Activated CD4-positive, alpha-beta T cell treated with anti-CD3 and anti-CD28 coated beads for 48 hours (primary cell): ENCODE measurements at places on chromosomes 4 and X.

- no peak for DNase-seq
Observed at GRCh38 chr4:6487466-6487865, 15.1 kb upstream of the PPP2R2C start.

- DNase-seq = no peak
Observed at GRCh38 chrX:68498044-68498507, 775 bp upstream of the YIPF6 start.

GRCh38 chr4:28427306-28428085 lies 1566.9 kb downstream of the STIM2 start:
- no peak for DNase-seq

DNA sequence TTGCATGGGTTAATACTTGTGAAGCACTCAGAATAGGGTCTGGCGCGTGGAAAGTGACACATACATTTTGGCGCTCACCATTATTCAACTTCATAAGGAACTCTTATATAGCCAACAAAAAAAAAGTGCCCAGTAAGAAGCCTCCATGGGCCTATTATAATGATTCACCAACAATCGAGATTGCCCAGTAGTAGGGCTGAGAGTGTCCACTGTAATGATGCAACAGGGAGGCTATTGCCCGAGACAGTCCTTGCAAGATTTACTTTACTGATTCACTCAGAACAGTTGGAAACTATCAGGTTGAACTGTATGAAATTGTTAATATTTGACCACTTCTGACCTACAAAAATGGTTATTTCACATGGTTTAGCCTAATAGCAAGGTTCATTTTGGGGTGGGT lies 86.0 kb downstream of the PJA1 start:
- no peak for DNase-seq

DNA sequence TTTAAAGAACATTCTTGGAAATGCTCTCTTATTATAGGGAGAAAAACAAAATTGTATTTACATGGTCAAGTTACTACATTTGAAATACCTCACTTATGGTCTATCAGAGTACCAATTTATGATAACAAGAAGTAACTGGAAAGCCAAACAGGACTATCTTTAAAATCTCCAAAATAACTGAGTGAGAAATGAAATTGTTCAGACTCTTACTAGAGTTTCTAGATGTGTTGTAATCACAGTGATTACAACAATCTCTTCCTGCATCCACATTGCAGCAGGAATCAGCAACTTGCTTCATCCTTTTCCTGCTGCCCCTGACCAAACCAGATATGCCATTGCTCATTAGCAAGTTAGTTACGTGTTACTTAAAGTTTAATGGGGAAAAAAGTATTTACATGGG lies 245.2 kb upstream of the SMIM31 start:
- no peak for DNase-seq

GRCh38 chrX:154545673-154546274 lies 872 bp downstream of the G6PD start:
- no peak for DNase-seq

DNA sequence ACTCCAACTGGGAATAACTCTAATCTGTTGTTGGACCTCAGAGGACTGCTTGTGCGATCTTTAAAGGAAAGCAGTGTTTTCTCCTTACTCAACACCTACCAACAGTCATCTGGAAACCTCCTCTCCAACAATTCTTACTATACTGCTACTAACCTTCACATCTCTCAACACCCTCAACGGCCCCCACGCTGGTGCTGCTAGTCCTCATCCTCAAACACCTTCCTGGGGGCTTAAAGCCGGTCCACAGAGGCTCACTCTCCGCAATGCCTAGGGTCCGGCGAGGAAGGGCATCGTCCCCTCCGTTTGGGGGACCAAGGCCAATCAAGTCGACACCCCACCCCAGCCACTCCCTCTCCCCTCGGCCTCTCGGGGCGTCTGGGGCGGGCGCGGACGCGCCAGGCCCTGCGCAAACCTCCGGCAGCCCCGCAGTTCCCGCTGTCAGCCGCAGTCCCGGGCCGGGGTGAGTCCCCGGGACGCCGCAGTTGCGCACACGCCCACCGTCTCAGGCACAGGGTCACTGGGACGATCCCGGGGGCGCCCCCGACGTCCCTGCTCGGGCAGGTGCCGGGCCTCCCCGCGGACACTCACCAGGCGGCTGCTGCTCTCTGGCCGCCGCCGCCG lies 418 bp downstream of the TAB3 start:
- peak; percentile 41 for DNase-seq

DNA sequence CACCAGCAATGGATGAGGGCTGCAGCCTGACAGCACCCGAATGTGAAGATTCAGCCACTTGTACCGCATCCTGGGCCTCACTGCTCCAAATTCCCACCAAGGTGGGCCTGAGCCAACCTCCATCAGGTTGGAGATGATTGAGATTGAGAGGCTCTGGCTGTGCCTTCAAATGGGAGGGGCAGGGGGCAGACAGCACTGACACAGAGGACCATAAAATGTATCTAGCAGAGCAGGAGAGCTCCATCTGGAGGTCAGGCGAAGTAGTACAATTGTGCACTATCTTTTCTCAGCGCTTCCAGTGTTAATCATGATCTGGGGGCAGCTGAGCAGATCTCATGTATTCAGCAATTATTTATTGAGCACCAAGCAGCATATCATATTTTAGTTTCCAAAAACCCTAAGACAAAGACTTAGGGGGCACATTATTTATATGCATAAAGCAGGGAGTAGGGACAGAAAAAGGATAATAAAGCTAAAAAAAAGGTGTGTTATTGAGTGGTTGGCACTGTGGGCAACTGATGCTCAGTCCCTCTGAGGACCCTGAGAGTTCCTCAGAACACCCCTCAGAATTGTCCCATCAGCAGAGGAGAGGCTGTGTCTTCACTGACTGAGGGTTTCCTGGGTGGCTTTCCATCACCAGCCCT lies 31.6 kb upstream of the C1QTNF7 start:
- DNase-seq = peak; percentile 71

- DNase-seq = no peak
Observed at GRCh38 chr4:35315419-35315818, 928.9 kb downstream of the ARAP2 start.

GRCh38 chrX:124342174-124342867 lies 4.0 kb upstream of the SH2D1A start:
- DNase-seq = no peak

- DNase-seq = no peak
Observed at GRCh38 chr4:19241895-19242294, 1009.8 kb upstream of the SLIT2 start.

GRCh38 chrX:119186763-119187162 lies 49.3 kb upstream of the PGRMC1 start:
- DNase-seq = no peak

DNA sequence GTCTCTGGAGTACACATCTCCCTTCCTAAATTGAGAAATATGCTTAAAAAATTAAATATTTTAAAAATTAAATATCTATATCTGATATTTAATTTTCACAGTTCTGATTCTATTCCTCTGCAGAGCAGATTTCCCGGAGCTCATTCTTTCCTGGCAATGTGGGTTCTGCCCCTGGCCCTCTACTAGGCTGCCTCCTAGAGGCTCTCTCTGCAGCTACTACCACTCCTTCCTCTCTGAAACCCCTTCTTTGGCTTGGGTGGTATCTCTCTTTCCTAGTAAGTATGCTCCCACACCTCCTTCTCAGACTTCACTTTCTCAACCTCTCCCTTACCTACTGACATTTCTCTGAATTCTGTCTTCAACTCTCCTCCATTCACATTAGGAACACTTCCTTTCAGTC lies 45.3 kb downstream of the RPGR start:
- no peak for DNase-seq

- no peak for DNase-seq
Observed at GRCh38 chrX:109635146-109635545, 10.2 kb upstream of the KCNE5 start.

- DNase-seq = no peak
Observed at GRCh38 chr4:108427946-108428485, 192.4 kb upstream of the RPL34 start.

GRCh38 chrX:41705680-41706374 lies 17.1 kb downstream of the GPR34 start:
- no peak for DNase-seq

DNA sequence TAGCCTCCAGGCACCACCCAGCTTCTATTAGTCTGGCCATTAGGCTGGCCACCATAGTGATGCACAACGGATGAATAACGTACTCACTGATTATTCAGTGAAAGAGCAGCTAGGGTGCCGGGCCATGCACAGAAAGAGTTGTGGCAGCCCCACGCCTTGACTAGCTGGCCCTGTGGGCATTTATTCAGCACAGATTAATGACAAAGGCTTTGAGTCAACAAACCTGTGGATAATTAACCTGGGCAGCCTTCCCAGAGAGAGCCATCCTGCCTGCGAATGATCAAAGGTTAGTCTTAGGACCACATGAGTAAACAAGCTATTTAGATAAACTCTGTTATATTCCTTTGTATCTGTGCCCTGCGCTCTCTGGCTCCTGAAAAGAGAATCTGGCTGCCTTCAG lies 37.2 kb downstream of the MAP9 start:
- DNase-seq = no peak

- no peak for DNase-seq
Observed at GRCh38 chr4:155785828-155786227, 27.0 kb downstream of the GUCY1B1 start.

DNA sequence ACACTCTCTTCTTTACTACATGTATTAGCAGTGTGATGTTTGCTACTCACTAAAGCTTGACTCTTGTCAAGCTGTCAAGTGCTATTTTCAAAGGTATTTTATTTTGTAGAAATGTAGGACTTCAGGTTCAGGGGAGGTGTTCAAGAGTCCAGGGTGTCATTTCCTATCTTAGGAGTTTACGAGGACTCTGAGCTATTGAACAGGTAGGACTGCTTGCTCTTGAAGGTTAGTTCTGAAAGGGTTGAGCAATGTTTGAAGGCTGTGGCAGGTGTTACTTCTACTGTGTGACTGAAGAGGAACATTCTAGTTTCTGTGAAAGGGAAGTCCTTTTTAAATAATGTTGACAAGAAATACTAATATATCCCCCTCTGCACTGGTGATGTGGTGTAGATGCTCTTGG lies 1151.2 kb downstream of the PDHA2 start:
- no peak for DNase-seq

DNA sequence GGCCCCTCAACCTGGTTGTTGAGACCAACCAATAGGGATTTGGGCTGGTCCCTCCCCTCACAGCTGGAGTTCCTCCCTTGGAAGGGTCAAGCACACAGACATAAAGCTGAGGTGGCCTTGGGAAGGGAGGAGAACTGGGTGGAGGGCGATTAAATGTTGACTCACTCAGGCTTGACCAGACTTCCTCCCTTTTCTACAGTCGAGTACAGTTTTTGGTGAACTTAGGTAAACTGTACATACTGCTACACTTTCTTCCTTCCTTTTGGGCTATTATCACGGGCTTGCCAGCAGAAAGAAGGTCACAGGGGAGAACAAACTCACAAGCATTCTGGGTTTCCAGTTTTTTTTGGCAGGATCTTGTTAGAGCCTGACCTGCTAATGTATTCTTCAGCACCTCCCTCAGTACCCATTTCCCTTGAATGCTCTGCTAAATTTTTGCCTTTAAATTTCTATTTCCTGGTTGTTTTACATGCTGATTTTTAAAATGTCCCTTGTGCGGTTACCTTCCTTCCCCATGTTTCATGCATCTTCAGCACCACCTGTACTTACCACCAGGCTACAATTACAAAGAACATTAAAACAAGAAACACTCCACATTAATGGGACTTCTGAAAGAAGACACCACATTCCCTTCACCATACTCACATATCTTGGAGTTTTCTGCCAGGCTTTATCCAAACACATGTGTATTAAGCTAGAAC lies 135.2 kb upstream of the RASGEF1B start:
- no peak for DNase-seq

DNA sequence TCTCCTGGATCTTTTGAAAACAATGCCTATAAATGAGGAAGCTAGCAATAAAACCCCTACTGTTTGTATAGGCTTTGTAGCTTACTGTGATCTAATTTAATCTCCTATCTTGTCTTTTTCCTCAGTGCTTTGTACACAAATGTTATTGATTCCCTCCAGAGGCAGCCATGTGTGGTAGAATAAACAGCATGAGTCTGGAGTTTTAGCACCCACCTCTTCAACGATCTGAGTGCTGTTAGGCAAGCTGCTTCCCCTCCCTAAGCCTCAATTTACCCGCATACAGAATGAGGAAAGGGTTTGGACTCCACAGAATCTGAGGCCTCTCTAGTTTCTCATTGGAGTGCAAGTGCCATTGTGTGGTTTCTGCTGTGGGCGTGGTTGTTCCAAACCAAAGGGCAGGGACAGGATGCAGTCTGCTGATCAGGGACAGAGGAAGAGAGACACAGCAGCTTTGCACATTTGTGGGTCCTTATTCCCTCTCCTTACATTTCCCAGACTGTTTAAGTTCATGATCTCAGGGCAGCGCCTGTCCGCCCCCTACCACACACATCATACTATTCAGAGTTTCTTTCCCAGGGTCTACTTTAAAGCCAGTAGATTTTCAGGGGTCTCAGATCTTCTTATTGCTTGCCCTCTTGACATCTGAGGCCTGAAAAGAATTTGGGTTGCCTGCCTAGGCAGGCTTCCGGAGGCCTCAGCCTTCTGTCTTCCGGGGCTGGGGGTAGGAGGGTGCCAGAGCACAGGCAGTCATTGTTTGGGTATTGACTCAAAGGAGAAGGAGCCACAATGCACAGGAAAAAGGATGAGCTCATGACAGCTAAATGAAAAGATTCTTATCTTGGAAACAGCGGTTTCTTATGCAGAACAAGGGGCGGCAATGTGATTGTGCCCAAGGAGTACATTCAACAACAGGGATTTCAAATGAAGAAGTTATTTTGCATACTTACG lies 114.9 kb upstream of the TEX13D start:
- peak; percentile 71 for DNase-seq

DNA sequence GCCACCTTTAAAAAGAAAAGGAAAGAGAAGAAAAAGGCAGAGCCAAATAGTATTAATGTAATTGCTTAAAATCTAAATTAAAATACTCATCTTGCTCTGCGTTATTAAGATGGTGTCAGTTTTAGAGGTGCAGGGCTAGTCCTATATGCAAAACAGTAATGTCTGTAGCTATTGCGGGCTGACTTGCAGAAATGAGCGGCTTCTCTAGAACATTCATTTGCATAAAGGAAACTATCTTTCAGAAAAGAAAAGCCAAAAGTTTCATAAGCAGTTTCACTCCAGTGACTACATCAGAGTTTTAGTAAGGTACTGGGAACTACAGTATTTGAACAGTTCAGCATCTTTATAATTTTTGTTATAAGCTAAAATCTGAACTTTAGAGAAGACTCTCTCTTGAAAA lies 6.0 kb downstream of the SMAD1 start:
- peak; percentile 36 for DNase-seq

- no peak for DNase-seq
Observed at GRCh38 chr4:75976177-75976576, 14.6 kb downstream of the SDAD1 start.

- no peak for DNase-seq
Observed at GRCh38 chrX:8711401-8711800, 20.5 kb downstream of the ANOS1 start.

- DNase-seq = peak; percentile 70
Observed at GRCh38 chr4:48779095-48779997, 733 bp downstream of the FRYL start.
